NCI-H510A treated with DMSO at 0.1 percent for 48 hours (cell line): ENCODE measurements at places on chromosomes 5 and 9.

DNA sequence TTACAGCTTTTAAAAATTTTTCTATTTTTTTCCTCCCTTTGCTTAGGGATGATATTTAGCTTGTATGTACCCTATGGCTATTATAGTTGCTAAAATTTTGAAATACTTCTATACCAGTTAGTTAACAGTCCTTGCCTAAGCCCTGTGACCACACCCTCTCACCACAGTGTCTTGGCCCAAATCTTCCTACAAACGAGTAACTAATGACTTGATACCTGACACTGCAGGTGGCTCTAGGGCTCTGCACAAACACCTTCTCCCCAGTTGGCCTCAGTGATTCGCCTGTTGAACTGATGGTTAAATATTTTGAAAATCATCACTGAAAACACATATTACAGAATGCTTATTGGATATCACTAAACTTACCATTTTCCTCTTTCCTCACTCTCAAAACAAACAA, 449.6 kb upstream of the CHD1 start:
- DNase-seq = no peak

DNA sequence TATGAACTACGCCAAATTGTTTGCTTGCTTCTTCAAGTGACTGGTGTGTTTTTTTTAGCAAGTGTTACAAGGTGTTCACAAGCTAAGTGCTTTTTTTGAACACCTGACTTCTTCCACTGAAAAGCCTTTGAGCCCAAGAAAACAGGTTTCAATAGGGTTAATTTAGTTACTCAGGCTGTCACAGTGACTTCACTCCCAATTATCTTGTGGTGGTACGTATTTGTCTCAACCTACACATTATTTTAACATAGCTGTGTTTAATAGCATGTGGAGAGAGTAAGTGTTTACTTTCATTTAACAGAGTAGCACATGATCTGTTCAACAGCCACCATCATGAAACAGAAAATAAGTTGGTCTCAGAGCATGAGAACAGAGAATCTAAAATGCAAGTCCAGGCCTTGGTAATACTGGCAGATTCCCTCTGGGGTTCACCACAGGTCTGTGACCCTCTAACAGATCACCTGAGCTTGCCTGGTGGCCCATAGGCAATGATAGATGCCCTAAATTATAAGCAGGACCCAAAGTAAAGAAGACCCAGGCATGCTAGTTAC, 267.7 kb upstream of the SMARCA2 start:
- peak; percentile 14 for DNase-seq

DNA sequence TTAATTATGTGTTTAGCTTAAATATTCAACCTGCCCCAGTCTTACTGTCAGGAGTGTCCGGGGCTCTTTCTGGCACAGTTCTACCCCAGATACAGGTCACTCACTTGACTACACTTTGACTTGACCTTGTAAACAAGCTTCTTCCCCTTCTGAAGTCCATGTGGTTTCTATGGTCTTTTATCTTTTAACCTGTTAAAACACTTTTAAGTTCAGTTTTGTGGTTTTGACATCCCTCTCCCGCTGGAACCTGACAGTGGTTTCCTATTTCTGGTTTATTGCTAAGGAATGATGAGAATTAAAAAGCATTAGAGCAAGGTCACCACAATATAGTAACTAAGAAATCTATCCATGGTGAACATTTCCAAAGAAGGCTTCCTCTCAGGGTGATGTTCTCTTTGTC, 300.1 kb downstream of the TMEM167A start:
- no peak for DNase-seq

DNA sequence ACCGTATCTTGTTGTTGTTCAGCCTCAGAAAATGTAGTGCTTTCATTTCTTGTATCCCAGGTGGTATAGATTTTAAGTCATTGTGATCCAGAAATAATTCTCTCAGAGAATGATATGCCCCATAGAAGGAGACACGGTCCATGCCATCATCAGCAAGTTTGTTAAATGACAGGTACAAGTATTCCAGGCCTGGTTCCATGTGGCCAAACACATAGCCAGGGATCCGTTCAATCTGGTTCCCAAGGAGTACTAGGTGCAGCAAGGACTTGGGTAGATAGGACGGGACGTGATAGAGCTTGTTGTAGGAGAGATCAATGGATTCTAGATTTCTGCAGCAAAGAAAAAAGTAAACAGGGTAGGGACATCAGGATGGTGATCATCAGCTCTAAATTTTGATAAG, 18.4 kb upstream of the ASPN start:
- no peak for DNase-seq

- no peak for DNase-seq
Measured at GRCh38 chr5:139872851-139873794, 77.5 kb downstream of the PSD2 start.
